ENCODE measurements at places on chromosomes 12 and 14. TPM values are rescaled to one million over a fixed set of nuclear protein-coding genes. Genes with fewer than 3 reads are reported as not detected.

The MMAB gene
- 21.5 TPM for polyA plus RNA-seq

The GNPNAT1 gene
- polyA plus RNA-seq: 29.8 TPM

The TAS2R13 gene
- polyA plus RNA-seq: 0.15 TPM

The NRL gene
- polyA plus RNA-seq: 2.8 TPM
